Right lung (tissue), 10 donors: ENCODE measurements at places on chromosomes 11 and 22.

- peak; percentile 77 for DNase-seq
Measured at GRCh38 chr22:19291580-19292457, at the start of gene CLTCL1. Gene CLTCL1, minus strand, starts transcription at chr22:19291719. Its CDS starts 78 bp downstream, at chr22:19291641.

GRCh38 chr11:38153985-38154384 lies 1555.9 kb upstream of the RAG2 start:
- DNase-seq, result no peak

DNA sequence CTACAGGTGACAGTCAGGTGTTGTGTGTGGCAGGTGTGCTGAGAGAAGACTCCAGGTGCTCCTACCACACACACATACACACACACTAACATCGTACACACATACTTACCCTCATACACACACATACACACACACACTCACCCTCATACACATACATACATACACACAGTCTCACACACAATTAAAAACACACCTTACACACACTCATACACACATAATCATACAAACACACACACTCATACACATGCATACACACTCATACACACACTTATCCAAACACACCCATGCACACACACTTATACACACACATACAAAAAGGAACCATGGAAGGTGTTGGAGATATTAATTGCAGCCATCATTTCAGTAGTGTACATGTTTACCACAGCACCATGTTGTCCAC lies 4.6 kb downstream of the KRTAP5-3 start:
- DNase-seq, result no peak

- DNase-seq, result no peak
Measured at GRCh38 chr11:119195680-119196079, 10.4 kb downstream of the NHERF4 start.

- no peak for DNase-seq
Measured at GRCh38 chr11:119419246-119419645, 3.7 kb downstream of the THY1 start.

DNA sequence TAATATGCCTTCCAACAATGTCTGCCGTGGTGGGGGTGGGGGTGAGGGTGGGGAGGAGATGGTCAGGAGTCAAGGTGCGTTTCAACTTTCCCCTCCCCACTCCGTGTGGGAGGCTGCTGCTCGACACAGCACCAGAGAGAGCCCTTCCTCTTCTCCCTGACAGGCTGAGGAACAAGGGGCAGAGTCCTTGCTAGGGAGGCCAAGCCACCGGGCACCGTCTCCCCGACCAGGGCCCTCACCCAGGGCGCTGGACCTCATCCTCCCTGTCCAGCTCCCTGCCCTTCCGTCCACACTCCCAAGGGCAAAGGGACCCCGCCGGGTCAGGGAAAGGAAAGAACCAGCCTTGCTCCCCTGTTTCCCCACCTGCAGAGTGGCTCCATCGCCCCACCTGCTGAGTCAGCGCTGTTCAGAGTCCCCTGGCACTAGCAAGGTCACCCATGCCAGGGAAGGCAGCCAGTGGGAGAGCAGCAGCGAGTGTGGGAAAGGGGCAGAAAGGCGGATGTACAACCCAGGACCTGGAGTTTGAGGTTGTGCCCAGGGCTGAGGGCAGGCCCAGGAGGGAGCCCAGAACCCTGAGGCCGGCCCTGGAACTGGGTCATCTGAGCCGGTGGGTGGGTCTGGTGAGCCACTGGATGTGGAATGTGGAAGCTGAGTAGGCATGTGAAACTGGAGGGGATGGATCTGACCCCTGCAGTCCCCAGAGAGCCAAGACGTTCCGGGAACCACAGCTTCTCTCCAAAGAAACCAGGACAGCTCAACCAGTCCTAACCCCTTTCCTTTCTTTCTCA lies 47.2 kb downstream of the BUD13 start:
- no peak for DNase-seq

DNA sequence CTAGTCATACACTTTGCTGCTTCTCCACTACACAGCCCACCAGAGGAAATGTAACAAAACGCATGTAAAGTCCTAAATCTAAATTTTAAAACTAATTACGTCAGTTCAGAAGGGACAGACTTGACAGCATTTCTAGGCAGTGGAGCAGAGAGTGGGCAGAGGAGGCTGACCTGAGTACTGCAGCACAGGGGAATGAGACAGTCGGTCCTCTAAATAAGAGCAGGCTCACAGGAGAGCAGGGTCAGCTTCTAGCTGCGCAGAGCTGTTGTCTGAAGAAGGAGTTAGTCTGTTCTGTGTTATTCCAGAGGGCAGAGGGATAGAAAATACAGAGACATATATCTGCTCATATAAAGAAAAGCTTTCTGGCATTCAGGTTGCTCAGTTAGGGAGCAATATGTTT lies 40.3 kb downstream of the JHY start:
- DNase-seq, result no peak

- DNase-seq, result no peak
Measured at GRCh38 chr11:63608353-63609345, 5.6 kb downstream of the PLAAT3 start.

GRCh38 chr11:43688394-43688793 lies 7.9 kb downstream of the HSD17B12 start:
- DNase-seq, result no peak

DNA sequence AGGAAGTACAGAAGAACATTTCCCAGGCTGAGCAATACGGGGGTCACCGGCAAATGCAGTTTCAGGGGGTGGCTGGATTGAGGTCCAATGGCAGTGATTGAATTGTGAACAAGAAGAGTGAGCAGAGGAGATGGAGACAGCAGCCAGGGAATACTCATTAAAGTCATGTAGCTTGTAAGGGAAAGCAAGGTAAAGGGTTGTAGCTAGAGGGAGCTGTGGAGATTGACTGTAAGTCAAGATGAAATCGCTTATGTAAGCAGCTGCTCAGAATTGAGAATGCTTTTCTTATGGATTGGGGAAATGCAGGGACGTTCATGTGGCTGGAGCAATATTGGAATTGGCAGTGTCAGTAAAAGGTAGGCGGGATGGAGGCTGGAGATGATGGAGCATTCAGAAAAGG lies 111.4 kb upstream of the TBCEL start:
- peak; percentile 31 for DNase-seq

DNA sequence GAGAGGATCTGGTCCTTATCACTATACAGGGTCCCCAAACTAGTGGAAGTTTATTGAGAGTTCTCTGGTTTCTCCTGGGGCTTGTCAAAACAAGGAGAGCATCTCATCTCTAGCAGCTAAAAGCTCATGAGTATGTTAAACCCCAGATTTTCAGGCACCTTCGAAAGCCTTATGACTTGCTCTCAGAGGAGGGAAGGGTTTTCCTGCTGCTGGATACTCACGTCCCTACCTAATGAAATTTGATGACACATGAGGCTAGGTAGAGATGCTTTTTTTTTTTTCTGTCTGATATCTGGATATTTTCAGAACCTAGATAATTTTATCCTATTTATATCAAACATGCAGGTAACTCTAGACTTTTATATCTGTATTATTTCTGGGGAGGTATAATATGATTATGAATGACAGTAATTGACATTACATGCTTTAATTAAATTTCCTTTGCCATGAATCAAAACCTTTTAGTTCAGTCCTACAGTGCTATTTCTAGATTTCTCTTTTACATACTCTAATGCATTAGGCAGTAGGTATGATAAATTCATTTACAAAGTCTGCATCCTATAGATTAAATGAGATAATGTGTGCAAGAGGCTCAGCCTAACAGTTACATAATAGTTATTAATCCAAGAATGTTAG lies 73.9 kb downstream of the PARVA start:
- DNase-seq, result no peak

DNA sequence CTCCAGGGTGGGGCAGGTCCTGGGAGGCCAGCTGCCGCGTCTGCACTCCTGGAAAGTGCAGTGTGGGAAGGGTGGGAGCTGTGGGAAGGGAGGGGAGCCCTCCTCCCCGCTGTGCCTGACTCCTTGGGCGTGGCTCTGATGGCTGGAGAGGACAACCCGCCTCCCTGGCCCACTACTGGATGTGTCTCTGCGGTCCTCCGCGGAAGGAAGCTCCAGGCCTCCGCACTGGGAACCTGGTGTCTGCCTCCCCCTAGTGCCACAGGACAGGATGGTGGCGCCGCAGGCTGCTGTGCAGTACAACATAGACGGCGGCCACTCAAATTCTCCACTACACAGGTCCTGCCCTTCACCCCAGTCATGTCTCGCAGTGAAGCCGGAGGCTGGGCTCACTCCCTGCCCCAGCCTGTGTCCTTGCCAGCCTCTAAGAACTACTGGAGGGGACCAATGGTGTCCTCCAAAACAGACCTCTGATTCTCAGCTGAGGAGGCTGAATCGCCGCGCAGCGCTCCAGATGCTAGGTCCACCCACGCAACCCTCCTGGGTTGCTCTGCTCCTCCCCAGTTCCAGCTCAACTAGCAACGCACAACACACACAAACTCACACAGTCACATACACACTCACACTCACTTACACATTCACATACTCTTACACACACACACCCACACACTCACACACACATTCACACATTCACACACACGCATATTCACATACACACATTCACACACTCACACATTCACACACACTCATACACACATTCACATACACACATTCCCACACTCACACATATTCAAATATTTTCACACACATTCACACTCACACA lies 12.4 kb upstream of the DSCAML1 start:
- DNase-seq, result peak; percentile 57

DNA sequence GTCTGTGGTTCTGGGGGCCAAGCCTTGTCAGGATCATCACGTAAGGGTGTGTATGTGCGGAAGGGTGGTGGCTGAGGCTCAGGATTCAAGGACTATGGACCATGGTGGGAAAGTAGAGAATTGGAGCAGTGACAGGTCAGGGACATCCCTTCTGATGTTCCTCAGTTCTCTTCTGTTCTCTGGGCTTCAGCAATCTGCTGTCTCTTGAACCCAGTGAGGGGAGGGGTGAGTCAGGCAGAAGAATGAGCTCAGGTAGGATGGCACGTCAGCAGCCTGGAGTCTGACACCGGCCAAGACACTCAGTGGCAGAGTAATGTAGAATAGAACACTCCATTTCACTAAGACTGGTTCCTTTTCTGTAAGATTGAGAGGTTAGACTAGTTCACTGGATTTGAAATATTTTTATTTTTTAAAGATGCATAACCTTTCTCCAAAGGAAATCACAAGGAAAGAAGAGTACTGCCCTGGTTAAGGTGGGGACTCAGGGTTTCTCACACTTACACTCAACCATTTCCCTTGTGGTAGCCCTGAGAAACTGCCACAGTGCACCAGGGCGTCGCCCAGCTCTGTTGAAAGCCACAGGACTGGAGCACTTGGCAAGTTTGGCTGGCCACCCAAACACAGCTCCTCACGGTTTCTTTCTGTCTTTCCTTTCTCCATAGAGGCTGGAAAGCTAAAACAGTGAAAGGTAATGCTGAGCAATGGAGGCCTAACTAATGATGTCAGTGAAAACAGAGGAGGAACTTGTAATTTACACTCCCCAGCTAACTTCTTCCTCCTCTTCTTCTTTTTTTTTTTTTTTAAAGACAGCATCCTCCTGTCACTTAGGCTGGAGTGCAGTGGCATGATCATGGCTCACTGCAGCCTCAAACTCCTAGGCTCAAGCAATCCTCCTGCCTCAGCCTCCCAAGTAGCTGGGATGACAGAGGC lies 23.1 kb upstream of the MICAL2 start:
- no peak for DNase-seq

- DNase-seq, result no peak
Measured at GRCh38 chr11:15016200-15016599, 44.0 kb upstream of the CALCA start.

DNA sequence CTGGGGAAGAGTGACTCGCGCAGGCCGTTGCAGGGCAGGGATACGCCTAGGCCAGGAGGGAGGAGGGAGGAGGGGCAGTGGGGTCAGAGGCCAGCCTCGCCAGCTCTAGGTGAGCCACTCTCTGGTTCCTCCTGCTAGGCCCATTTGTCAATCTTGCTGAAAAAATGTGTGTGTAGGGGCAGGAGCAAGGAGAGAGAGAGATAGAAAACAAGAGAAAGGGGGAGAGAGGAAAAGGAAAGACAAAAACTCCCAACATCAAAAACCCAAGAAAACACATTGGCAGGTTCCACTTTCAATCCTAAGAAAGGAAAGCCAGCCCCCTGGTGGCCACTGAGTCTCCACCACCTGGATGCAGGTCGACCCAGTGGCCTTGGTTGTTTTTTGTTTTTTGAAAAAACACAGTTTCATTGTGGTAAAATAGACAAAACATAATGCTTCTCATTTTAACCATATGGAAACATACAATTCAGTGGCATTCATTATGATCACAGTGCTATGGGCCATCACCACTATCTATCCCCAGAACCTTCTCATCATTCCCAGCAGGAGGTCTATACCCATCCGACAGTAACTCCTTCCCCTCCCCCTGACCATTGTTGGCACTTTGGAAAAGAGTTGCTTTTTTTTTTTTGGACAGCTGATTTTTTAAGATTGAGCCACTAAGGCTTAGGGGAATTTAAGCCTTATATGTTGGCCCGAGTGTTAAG lies 10.9 kb downstream of the OMP start:
- no peak for DNase-seq

DNA sequence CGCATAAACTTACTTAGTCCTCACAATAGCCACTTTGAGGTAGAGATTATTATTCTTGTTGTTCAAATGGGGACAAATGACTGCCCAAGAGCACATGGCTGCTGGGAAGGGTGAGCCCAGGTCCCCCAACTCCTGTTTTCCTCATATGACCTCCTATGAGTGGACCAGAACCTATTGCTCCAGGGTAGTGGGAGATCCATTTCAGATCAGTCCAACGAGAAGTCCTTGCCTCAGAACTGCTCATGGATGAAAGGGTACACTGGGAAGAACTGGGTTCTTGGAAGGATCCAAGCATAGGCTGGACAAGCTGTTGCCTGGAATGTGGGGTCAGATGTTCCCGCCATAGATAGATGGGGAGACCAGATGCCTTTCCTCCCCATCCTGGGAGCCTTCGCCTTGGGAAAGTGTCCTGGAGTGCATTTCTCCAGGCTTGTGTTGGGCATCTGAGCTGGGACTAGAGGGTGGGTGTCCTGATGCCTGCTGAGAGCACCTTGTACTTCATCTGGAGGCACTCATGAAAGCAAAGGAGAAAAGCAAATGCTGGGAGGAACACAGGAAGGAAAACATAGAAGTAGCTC lies 146.3 kb upstream of the B3GAT1 start:
- DNase-seq, result no peak

DNA sequence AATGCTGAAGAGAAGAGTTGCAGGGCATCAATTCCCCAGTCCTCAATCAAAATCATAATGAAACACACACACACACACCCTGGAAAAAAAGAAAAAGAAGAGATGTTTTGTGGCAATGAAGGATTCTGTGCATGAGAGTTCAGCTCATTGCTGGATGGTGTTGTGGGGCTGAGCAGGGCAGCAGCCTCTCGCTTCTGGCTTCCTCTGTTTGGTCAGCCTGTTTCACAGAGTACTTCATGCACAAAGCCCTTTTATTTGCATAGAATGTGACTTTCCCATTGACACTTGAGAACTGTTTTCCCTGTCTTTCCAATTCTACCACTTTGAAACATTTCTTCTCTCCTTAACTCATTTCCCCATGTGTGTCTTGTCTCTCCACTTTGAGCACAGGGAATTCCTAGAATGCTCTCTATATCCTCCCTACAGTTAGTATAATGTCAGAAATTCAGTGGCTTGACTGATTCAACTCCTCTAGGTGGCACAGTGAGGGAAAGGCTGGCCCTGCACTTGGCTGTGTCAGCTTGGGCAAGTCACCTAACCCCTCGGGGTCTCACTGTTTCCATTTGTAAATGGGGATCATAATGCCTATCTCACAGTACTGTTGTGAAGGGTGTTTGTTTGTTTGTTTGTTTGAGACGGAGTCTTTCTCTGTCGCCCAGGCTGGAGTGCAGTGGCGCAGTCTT lies 25.4 kb upstream of the BSX start:
- no peak for DNase-seq
